SW480 (cell line): ENCODE measurements at places on chromosomes 5 and 9.
A peak's percentile ranks its signal among the peaks of the same experiment; 100 is the strongest.

DNA sequence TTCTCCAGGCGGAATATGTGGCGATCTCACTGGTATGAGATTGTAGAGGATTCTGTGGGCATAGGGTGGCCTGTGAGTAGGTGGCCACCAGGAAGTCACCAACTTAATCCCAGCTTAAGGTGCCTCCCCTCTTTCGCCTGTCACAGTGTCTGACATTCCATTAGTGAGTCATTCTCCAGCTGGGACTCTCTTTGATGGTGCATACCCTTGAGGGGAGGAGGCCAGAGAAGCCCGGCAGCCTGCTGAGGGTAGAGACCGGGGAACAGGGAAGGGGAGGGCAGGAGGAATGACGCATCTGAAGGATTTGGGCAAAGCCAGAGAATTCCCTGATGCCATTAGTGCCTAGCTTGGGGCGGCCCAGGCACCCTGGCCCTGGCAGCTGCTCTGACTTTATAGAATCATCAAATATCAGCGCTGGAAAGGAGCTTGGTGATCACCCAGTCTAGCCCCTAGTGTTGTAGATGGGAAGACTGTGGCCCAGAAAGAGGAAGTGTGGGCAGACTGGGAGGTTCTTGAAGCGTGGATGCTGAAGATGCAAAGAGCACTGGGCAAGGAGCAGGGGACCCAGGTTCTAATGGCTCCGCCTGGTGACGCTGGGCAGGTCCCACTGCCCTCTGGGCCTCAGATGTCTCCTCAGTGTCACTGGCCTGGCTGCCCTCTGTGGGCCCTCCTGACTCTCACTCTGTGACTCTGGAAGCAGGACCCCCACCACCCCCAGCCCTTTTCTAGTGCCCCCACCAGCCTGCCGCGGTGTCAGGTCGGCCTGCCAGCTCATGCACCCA, 41.4 kb downstream of the DAB2IP start:
- peak; percentile 95 for DNase-seq

DNA sequence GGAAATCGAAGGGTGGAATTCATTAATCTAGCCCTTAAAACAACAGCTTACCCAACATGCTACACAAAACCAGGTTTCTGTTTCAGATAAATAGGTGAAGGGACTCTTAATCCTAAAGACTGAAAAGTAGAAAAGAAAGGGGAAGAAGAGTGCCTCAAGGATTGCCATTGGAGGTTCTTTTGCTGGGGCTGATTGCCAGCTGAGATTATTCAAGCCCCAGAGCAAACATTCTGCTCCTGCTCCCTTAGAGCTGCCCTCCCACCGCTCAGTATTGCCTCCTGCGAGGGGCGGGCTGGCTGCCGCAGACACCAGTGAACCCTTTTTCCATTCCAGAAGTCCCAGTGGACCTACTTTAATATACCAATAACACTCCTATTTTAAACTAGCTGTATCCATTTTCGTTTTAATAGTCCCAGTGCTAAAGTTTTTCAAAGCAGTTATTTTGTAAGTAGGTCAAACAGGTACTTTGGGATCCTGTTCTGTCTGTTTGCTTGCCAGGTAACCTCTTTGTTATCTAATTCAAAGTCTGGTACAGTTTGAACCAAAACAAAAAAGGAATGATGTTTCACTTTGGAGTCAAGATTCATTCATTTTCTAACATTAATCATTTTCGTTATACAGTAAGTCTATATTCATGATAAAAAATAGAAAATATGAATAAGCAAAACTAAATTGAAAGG, 38.6 kb downstream of the HMGCS1 start:
- no peak for DNase-seq

GRCh38 chr5:153714798-153715197, 224.3 kb downstream of the GRIA1 start:
- no peak for DNase-seq

GRCh38 chr5:36685631-36686288, 79.4 kb downstream of the SLC1A3 start:
- DNase-seq, result no peak
